ENCODE measurements at places on chromosomes 2 and 18. TPM values are rescaled to one million over a fixed set of nuclear protein-coding genes. Genes with fewer than 3 reads are reported as not detected.

DNA sequence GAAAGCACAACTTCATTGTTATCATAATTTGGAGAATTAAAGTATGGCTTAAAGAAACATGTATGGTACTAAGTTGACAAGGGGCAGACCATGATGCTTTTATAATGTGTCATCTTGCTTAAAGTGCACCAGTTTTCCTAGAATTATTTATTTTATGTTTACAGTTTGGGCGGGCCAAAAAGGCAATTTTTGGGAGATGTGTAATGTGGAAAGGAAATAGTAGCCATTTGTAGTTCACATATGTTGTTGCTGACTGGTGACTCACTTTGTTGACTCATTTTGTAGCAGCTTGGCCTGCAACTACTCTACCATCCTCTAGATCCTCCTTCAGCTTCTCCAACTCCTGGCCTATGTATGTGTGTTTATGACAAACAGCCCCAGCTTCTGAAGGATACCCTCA is 7.7 kb downstream of the ZSCAN30 start:
- no peak for DNase-seq
- no peaks in the 10 kb centered on the region for H3K4me1 ChIP-seq
- H3K36me3 ChIP-seq, result no peaks in the 10 kb centered on the region
- no peak overlapping the region for H3K4me3 ChIP-seq
- H3K27ac ChIP-seq, result no peak overlapping the region

- H3K4me3 ChIP-seq, result no peak overlapping the region
- H3K27ac ChIP-seq, result no peak overlapping the region
- no peak for DNase-seq
- no peaks in the 10 kb centered on the region for H3K36me3 ChIP-seq
- no peaks in the 10 kb centered on the region for H3K4me1 ChIP-seq
Observed at GRCh38 chr2:134098321-134098720, 155.6 kb upstream of the MGAT5 start.

Gene SEMA4F
- 3.8 TPM for total RNA-seq

- no peaks in the 10 kb centered on the region for H3K27me3 ChIP-seq
- H3K4me1 ChIP-seq, result no peaks in the 10 kb centered on the region
- no peak for DNase-seq
- H3K4me3 ChIP-seq, result no peak overlapping the region
- H3K27ac ChIP-seq, result no peak overlapping the region
Observed at GRCh38 chr2:108378851-108379250, 1.1 kb downstream of the SULT1C4 start.

DNA sequence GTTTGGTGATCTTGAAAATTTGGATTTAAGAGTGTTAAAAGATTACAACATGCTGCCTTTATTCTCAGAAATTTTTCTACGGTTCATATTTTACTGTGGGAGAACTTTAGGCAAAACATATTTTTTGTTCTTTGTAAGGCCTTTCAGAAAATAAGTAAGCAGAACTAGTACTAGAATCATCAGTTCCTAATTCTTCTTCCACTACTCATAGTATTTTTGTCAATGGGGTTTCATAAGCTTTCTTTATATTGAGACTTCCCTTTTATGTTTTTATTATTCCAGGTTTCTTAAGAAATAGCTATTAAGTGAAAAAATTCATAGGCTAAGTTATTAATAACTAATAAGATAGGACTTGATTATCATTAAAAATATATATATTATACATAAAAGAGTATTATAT is 12.4 kb downstream of the UGGT1 start:
- H3K27me3 ChIP-seq, result no peaks in the 10 kb centered on the region
- peaks cover 21% of the 10 kb centered on the region for H3K36me3 ChIP-seq
- H3K4me3 ChIP-seq, result no peak overlapping the region
- H3K4me1 ChIP-seq, result peaks cover 6% of the 10 kb centered on the region

Gene BIRC6
- 75.9 TPM for total RNA-seq

DNA sequence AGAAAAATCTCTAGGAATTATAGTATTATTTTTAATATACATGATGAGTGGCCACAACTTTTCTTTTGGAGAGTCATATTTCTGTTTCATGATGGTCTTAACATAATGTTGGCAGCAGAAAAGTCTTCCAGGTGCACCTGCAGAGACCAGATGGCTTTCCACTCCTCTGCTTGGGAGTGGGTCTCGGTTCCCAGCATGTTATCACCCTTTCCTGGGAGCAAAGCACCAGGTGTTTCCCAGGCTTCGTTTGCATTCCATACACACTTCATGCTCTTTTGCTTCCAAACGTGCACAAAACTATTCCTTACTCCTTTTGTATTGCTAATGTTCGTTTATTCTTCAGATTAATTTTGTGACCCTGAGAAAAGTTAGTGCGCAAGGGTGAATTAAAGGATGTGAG is 305.2 kb downstream of the CDH2 start:
- no peaks in the 10 kb centered on the region for H3K4me1 ChIP-seq
- no peak overlapping the region for H3K4me3 ChIP-seq
- no peaks in the 10 kb centered on the region for H3K36me3 ChIP-seq
- peaks cover 63% of the 10 kb centered on the region for H3K27me3 ChIP-seq
- no peak overlapping the region for H3K27ac ChIP-seq

- H3K27ac ChIP-seq, result no peak overlapping the region
- no peak overlapping the region for H3K4me3 ChIP-seq
- DNase-seq, result no peak
- H3K27me3 ChIP-seq, result peaks cover 98% of the 10 kb centered on the region
Observed at GRCh38 chr2:104847586-104848160, 6.2 kb upstream of the POU3F3 start.

DNA sequence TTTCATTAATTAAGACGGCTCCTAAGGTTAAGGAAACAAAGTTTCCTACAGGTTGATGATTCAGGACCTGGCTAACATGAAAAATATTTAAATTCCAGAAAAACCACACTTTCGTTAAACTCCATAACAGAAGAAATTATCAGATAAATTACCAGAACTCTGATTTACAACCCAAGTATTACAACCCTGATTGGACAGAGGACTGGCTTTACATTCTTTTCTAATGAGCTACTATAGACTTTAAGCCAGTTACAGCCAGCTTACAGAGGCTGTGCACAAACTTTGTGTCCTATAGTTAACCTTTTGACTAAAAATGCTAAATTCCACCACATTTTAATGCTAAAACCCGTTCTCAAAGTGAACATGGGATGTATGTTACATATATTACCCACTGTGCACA is 458.6 kb downstream of the KCNJ3 start:
- no peaks in the 10 kb centered on the region for H3K4me1 ChIP-seq
- no peaks in the 10 kb centered on the region for H3K27me3 ChIP-seq
- no peak overlapping the region for H3K27ac ChIP-seq
- no peak overlapping the region for H3K4me3 ChIP-seq
- no peak for DNase-seq

Gene SLC4A3
- total RNA-seq, result 1.5 TPM

- DNase-seq, result no peak
- H3K27me3 ChIP-seq, result no peaks in the 10 kb centered on the region
- H3K27ac ChIP-seq, result no peak overlapping the region
- H3K4me3 ChIP-seq, result no peak overlapping the region
Observed at GRCh38 chr2:174072069-174072468, 106.9 kb upstream of the SP3 start.

DNA sequence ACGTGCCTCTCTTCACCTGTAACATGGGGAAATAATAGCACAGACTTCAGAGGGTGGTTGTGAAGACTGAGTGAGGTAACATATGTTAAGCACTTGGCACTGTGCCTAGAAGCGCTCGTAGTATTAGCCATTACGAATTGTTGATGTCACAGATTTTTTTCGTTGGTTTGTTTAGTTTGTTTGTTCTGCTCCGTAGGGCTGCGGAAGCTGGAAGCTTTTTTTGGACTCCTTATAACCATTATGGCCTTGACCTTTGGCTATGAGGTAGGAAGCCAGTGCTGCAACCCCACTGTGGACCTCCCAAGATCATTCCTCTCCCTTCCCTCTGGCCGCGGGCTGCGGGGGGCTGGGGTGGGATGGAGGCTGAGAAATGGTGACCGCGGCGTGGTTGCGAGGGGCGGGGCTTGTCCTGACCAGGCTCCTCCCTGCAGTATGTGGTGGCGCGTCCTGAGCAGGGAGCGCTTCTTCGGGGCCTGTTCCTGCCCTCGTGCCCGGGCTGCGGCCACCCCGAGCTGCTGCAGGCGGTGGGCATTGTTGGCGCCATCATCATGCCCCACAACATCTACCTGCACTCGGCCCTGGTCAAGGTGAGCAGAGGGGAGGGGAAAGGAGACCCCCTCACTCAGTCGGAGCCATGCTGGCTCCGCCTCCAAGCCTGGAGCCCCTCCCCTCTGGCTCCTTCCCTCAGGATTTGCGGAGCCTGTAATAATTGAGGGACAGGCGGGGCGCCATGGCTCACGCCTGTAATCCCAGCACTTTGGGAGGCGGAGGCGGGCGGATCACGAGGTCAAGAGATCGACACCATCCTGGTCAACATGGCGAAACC is 5.5 kb downstream of the SLC11A1 start:
- H3K4me3 ChIP-seq, result peak overlapping the region; percentile 36
- peak; percentile 62 for DNase-seq
- H3K4me1 ChIP-seq, result peaks cover 6% of the 10 kb centered on the region
- no peak overlapping the region for H3K27ac ChIP-seq
- H3K36me3 ChIP-seq, result no peaks in the 10 kb centered on the region

Gene CCDC88A
- 84.5 TPM for total RNA-seq

DNA sequence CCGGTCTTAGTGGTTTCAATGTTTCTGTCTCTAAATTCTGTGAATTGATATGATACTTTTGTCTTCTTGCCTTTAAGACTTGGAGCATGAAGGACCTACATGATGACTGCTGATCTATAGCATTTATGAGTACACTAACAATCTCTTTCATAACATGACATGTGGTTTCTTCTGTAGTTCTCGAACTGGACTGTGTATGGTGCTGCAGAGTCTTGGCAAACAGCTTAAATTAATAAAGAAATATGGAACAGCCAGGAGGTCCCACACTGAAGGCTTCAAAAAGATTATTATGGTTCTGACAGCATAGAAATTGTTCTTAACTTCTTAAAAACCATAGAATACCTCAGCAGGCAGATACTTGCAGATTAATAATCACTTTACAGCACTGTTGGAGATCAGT is 145.0 kb downstream of the DCC start:
- no peaks in the 10 kb centered on the region for H3K27me3 ChIP-seq
- no peaks in the 10 kb centered on the region for H3K36me3 ChIP-seq
- H3K27ac ChIP-seq, result peak overlapping the region; percentile 18
- no peak overlapping the region for H3K4me3 ChIP-seq
- peaks cover 43% of the 10 kb centered on the region for H3K4me1 ChIP-seq

DNA sequence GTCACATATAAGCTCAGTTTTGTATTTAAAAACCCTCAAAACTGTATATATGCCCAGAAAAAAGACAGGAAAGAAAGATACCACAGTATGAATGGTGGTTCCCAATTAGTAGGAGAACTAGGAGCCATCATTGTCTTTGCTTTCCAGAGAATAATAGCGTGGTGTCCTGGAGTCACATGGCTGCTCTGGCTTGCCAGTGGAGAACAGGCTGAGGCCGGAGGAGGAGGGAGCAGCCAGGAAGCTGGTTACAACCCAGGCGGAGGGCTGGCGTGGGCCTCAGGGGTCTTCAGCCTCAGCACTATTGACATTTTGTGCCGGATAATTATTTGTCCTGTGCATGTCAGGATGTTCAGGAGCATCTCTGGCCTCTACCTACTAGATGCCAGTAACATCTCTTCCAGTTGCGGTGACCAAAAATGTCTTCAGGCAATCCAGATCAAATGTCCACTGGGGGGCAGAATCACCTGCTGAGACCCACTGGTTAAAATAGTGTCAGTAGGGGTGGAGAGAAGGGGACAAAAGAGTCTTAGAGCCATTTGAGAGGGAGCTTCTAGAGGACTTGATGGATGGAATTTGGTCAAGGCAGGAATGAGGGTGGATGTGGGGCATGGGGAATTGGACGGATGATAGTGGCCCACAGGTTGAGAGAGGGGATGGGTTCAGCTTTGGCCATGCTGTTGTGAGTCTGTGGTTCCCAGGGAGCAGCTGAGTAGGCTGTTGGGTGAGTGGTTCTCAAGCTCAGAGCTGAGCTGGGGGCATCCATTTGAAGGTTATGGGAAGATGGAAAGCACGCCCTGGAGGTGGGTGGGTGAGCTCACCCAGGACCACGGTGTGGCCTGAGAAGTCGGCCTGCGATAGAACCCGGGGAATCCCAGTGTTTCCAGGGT is 144.9 kb downstream of the AGAP1 start:
- H3K27me3 ChIP-seq, result no peaks in the 10 kb centered on the region
- no peak overlapping the region for H3K27ac ChIP-seq
- H3K4me1 ChIP-seq, result peaks cover 16% of the 10 kb centered on the region
- no peaks in the 10 kb centered on the region for H3K36me3 ChIP-seq

Measured in A673 (cell line).